Aorta (tissue), 5 donors: ENCODE measurements at places on chromosomes 4 and X. TPM values are rescaled to one million over a fixed set of nuclear protein-coding genes. Genes with fewer than 3 reads are reported as not detected.
A peak's percentile ranks its signal among the peaks of the same experiment; 100 is the strongest.

- peak; percentile 88 for DNase-seq
These were observed 947 bp upstream of the RPL10 start for GRCh38 chrX:154396973-154397887.

- DNase-seq: no peak
These were observed 56.6 kb downstream of the SPRY1 start for GRCh38 chr4:123453061-123453680.

- DNase-seq: no peak
These were observed 94.7 kb upstream of the CBLL2 start for GRCh38 chrX:22177950-22178515.

- DNase-seq: no peak
These were observed 28.2 kb upstream of the RPS6KA3 start for GRCh38 chrX:20294957-20295356.

DNA sequence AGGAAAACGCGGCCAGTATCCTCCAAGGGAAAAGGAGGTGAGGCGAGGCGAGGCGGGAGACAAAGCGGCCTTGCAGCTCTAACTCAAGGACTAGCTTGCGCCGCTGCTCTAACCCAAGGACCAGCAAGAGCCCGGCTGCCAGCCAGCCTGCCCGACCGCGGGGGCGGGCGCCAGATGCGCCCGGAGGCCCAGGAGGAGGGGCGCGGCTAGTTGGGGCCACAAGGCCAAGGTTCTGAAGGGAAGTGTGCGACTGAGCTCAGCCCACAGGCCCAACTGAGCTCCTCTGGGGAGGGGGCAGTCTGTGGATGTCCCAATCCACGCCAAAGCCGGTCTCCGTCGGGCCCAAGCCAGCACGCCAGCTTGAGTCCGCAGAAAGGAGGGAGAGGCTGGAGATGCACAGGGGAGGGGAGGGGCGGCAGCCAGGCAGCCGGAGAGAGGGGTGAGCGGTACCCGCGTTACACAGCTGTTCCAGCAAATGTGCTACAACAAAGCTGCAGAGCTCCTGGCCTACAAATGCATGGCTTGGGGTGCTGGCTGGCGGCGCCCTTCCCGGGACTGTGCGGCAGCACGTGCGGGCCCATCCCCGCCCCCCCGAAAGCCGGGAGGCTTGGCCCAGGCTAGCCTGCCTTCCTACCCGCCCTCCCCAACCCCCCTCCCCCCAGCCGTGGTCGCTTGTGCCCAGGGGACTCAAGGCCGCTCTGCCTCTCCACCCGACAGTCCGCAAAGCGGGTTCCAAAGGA, 637 bp downstream of the AMER1 start:
- peak; percentile 76 for DNase-seq

DNA sequence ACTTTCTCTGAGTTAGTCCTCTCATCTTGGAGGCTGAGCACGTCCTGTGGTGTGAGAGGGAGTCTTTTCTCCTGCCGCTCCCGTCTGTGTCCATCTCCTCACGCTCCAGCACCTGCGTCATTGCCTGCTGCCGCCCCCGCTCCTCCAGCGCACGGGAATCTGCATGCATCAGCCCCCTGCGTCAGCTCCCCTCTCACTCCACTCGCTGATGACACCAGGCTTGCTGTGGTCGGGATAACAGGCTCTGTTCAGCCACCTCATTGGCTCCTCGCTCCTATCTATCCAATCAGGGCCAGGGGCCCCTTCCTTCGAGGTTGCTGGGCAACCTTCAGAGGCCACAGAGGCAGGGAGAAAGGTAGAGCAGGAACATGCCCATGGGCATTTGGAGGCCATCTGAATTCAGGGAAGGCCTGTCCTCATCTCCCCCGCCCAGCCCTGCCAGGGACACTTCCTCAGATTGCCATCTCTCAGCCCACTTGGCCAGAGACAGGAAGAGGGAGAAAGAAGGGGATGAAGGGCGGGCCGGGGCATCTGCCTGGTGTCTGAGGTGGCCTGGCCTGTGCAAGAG, 9.3 kb downstream of the ZNF185 start:
- DNase-seq: peak; percentile 29

GRCh38 chrX:68488657-68489056, 10.2 kb upstream of the YIPF6 start:
- no peak for DNase-seq

PHOX2B gene
- not detected for total RNA-seq
